ENCODE measurements at places on chromosomes 7 and 10.

DNA sequence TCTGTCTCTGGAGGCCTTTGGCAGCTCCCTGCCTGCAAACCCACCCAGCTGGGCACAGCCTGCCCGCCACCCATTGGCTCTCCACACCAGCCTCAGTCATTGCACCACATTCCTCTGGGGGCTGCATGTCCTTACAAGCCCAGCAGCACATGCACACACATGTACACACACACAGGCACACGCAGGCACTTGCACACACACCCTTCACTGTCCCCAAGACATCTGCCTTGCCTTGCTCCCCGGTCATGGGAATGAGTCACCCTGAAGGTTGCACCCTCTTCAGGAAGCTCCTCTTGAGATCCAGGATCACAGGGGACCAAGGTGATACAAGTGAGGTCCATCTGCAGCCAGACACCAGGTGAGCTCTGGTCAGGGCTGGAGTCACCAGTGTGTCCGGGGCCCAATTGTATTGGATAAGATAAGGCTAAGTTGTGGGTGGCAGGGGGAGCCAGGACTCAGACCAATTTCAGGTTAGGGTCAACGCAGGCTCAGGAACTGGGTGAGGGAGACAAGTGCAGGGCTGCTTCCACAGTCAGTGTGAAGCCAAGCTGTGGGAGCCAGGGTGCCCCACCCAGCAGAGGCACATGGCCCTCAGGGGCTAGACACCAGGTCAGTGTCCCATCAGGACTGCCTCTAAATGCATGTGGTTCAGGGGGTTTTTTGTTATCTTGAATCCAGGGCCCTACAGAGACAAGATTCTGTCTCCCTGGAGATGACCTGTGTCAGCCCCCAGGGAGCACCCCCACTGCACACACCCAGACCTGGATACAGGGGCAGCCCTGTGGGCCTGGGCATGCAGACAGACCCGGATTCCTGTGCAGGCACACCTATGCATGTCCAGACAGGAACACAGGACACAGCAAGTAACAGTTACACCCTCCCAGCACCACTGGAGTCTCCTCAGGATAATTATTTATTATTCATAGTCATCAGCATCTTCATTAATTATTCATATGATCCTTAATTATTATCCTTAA, 33.8 kb downstream of the KCNH2 start:
- DNase-seq = peak; percentile 33

- no peak for DNase-seq
Observed at GRCh38 chr7:142280263-142280662, 22.4 kb upstream of the PRSS58 start.

DNA sequence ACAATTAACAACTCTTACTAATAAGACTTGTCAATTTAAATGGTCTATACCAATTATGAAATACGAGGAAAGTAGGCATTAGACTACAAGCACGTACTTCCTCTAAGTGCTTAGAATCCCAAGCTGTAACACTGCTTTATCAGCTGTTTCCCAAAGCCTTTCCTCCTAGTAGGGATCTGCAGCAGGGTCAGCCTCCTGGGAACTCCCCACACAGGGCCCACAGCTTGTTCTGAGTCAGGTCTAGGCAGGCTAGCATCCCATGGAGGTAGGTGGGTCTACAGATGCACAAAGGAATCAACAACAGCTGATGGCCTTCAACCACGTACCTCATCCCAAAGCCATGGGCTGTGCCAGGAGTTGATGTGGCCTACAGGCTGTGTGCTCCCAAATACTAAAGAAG, 14.7 kb downstream of the MMS19 start:
- no peak for DNase-seq

- no peak for DNase-seq
Observed at GRCh38 chr7:42720012-42720411, 191.9 kb downstream of the C7orf25 start.

GRCh38 chr7:30880125-30880720, 31.4 kb upstream of the AQP1 start:
- no peak for DNase-seq

DNA sequence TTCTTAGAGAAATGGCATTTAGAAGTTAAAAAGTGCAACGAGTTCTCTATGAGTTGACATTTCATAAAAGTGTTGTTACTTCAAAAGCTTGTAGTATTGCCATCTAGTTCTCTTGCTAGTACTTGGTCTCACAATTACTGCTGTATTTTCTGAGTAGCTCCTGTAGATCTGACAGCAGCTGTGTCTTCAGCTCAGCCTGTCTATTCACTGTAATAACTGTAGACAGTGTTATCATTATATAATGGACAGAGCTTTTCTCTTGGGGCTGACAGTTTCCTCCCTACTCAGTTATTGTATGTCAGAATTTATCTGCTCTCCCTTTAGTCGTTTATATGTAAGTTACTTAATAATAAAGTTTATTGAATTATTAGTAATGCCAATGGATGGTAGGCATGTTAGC, 388.7 kb upstream of the VSTM2A start:
- DNase-seq = no peak

DNA sequence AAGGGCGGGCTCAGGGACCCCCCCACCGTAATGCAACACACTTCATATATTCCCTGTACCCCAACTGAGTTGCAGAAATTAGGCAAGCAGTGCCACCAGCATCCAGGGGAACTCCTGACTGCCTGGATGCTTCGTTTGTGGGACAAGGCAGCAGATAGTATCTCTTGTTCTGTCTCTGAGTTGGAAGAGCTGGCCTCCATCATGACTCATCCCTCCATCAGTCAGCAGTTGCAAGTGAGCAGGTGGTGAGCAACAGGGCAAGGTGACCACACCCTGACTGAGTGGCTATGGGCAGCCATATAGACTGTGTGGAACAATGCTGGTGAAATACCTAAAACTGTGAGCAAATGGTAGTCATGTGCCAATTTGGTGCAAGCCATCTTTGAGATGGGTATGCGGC, 22.8 kb upstream of the ADAMTS14 start:
- DNase-seq = no peak

- no peak for DNase-seq
Observed at GRCh38 chr7:139658908-139659675, 118.7 kb downstream of the HIPK2 start.

DNA sequence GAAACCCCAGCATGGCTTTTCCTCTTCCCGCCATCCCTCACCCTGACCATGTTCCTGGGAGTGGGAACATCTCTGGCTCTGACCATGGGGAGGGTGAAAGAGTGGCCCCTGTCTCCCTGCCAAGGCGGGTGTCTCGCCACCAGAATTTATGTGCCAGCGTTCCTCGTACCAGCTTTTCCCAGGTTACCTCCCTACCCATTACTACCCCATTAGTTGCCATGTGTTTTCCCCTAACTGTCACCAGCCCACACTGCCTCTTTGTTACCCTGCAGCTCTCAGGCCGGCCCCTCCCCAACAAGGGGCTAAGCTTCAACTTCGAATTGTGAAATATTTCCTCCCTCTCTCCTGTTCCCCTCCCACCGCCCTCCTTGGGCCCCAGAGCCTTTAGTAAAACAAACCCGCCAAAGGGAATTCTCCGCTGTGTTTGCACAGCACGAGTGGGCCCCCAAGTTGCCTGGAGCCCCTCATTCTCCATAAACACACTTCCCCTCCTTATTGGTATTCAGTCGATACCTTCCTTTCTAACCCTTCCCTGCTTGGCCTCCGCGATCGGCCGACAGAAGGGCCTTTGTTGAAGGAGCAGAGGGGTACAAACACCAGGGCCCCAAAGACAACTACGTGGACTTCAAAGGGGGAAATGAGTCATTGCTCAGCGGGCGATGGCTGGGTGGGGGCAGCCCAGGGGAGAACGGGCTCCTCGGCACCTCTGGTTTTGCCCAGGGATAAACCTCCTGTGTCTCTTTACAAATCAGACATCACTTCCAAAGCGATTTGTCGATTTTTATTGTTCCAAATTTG, 45.5 kb downstream of the SLIT1 start:
- DNase-seq = no peak

GRCh38 chr7:153640586-153640985, 411.6 kb upstream of the DPP6 start:
- no peak for DNase-seq

- DNase-seq = no peak
Observed at GRCh38 chr7:40530292-40530691, 395.5 kb downstream of the SUGCT start.

DNA sequence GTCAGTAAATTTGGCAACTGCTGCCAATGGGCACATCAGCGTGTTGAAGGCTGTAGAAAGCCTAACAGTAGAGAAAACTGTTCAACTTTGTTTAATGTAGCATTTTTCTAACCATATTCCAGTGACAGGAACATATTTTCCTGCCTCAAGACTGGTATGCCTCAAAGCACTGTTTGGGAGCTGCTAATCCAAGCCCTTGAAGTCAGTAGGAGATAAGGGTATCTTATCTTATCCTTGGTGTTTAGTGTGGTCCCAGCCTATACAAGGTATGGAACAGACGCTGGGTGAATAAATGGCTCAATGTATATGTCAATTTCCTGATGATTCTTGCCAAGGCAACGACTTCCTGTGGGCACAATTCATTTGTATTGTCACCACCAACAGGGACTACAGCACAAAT, 97.5 kb upstream of the CREB5 start:
- no peak for DNase-seq

DNA sequence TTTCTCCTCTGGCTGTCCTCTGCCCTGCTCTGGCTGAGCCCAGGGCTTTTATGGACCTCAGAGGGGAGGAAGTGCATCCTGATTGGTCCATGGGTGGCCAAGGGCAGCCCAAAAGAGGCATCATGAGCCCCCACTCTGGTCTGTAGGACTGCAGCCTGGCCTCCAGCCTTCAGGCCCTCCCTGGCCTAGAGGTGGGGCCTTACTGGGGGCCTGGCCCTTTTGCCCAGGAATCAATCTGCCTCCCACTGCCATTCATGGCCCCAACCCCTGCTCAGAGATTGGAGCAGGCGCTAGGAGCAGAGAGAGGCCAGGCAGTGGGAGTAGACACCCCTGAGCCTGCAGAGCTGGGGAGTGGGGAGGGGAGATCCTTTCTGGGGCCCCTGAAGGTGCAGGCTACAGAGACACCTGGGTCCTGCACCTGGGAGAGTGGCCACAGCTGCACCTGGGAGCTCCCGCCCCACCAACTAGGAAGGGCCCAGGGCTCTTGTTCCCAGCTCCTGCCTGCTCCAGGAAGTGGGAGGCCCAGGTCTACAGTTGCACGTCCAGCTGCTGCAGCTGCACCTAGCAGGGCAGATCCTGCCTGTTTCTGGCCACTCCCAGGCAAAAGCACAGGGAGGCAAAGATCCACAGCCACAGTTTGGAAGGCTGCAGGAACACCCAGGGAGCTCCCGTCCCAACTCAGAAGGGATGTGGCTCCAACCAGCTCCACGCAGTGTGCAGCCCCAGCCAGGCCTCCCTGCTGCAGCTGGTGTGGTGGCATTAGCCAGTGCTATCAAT, 6.4 kb upstream of the DYNC2I1 start:
- no peak for DNase-seq

GRCh38 chr10:112990271-112990670, 40.2 kb downstream of the TCF7L2 start:
- DNase-seq = no peak

DNA sequence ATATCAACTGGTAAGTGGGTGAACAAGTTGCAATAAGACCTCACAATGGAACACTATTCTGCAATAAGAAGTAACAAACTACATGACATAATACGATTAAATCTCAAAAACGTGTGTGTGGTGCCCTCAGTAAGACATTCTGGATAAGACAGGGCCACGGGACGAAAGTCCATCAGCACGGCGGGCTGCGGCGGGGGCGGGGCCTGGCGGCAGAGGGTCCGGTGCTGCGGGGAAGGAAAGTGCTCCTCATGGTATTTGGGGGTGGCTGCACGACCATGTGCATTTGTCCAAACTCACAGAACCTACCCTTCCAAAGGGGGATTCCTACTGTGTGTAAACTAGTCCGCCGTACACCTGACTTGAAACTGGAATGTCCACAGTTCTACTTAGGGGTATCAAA, 341.8 kb downstream of the TCERG1L start:
- DNase-seq = no peak

DNA sequence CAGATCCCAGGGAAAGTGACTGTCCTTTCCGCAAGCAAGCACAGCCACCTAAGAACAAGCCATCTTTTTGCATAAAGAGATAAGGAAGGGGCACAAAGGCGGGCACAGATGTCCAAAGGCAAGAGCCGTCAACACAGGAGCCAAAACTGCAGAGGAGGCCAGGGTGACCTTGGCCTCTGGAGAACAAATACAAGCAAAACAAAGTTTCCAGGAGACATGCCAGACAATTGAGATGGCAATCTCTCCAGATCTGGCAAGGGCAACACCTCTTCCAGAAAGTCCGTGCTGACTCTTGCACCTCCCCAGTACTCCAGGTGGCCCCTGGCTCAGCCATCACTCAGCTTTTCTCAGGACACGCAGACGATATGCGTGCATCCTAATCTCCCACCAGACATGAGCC, 58.2 kb downstream of the TEX36 start:
- no peak for DNase-seq

GRCh38 chr7:103622274-103622673, 176.3 kb upstream of the SLC26A5 start:
- DNase-seq = no peak

DNA sequence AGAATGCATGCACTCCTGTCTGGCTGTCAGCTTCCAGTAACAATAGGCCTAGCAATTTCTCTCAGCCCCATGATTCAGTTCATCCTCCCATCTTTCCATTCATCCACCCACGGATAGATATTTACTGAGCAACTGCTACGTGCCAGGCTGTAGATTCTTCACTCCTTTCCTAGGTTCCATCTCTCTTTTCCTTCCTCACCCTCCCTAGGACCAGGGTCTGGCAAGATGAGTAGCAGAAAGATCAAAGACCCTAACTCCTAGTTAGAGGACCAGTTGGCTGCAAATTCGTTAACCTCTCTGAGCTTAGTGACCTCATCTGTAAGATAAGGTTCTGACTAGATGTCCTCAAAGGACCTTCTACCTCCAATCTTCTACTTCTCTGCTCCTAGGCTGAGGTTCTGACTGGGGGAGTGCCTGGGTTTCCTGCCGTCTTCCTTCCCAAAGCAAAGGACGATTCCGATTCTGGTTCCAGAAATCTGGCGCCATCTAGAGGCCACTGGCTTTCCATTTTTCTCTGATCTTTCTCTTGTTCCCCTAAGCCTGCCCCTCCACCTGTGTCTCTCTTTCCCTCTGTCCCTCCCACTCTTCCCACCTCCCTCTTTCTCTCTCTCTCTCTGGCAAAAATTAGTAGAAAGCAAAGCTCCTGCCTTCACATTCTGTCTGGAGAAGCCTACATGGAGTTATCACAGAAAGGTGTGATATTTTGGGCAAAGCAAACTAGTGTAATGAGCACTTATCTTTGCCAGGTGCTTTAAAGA, 26.2 kb downstream of the TBATA start:
- peak; percentile 46 for DNase-seq
